ENCODE measurements at places on chromosomes 5 and 9.

DNA sequence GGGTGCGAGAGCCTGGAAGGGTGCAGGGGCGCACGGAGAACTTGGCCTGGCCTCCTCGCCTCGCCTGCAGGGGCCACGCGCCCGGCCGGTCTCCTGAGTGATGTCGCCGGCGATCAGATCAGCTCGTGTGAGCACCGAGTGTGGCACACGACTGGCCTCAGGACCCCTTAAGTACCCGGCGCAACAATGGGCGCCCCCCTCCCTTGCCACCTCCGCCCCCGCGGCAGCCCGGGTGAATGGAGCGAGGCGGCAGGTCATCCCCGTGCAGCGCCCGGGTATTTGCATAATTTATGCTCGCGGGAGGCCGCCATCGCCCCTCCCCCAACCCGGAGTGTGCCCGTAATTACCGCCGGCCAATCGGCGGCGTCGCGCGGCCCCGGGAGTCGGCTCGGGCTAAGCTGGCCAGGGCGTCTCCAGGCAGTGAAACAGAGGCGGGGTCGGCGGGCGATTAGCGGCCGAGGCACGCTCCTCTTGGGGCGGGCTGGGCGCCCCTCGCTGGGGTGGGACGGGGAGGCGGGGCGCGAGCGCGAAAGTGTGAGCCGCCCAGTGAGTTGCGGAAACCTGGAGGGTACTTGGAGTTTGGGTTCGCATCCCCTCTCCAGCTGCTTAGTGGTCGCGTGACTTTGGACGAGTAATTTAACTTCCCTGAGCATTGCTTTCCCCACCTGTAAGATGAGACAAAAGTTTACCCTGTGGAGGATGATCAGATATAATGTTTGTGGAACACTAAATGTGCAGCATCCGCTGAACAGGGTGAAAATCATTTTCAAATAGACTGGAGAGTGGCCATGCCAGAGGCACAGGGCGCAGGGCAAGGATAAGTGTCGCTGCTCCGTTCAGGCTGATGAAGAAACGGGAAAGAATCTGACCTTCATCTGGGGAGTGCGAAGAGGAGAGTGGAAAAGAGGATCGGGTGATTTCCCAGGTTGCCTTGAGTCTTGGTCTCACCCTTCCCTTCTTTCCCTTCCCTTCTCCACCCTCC lies at the start of gene NEUROG1:
Gene NEUROG1 (minus strand): TSS at position 145 of the 982 bp plus-strand sequence. CDS start 274 bp downstream, outside the sequence.
- DNase-seq = no peak

- DNase-seq = no peak
These were observed 141.1 kb downstream of the ESM1 start for GRCh38 chr5:54844266-54844665.

DNA sequence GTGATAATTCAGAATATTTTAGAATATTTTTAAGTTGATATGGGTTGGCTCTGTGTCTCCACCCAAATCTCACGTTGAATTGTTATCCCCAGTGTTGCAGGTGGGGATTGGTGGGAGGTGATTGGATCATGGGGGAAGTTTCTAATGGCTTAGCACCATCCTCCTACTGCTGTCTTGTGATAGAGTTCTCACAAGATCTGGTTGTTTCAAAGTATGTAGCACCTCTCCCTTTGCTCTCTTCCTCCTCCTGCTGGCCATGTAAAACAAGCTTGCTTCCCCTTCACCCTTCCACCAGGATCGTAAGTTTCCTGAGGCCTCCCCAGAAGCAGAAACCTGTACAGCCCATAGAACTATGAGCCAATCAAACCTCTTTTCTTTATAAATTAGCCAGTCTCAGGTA lies 214.6 kb upstream of the C9orf72 start:
- no peak for DNase-seq

- no peak for DNase-seq
These were observed 188.8 kb downstream of the MEF2C start for GRCh38 chr5:88694023-88694679.

- DNase-seq = no peak
These were observed 27.3 kb downstream of the LHFPL2 start for GRCh38 chr5:78621291-78621738.

DNA sequence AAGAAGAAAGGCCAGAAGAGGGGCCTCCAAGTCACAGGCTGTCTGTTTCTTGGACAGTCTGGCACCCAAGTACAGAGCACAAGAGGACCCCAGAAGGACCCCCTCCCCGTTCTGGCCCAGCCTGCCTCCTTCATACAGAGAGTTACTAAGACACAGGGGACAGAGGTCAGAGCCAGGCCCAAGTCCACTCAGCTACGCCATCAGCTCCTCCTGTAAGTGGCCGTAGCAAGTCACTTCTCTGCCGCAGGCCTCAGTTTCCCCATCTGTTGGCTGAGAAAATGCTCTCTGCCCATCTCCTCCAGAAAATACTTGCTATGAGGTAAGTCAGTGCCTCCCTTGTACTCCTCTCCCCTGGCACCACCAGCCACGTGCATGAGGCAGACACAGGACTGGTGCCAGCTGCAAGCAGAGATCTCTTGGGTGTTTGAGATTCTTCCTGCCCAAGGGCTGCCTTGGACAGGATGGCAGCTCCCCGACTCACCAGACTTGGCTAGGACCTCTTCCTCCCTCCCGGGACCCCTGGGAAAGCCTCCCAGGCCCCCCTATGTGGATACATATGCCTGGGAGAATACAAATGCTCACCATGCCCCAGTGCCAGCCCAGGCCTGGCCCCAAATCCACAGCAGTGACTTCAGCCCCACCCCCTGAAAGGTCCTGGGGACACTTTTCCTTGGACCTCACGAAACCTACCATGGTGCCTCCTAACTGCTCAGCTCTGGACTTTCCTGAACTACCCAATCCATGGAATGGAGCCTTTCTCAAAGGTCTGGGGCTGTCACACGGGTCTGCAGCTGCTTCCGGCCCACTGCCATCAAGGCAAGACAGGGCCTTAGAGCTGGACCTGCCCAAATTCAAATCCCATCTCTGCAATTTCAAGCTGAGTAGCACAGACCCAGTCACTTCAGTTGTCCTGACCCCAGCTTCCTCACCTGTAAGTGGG lies 5.1 kb downstream of the EEIG1 start:
- DNase-seq = no peak

DNA sequence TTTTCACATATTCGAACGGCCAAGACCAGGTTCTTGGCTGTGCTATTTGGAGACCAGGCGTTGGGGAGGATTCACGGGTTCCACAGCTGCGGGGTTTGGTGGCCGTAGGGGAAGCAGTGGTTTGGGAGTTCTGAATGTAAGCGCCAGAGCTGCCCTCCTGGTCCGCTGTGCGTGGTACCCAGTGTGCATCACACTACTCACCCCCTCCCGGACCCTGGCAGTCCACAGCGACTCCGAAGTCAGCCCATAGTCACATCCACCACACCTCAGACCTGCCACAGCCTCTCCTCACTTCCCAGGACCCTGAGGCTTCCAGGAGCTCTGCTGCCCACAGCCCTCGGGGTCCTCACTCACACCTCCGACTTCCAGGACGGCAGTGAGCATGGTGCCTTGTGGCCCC lies 26.8 kb downstream of the AMBP start:
- no peak for DNase-seq

DNA sequence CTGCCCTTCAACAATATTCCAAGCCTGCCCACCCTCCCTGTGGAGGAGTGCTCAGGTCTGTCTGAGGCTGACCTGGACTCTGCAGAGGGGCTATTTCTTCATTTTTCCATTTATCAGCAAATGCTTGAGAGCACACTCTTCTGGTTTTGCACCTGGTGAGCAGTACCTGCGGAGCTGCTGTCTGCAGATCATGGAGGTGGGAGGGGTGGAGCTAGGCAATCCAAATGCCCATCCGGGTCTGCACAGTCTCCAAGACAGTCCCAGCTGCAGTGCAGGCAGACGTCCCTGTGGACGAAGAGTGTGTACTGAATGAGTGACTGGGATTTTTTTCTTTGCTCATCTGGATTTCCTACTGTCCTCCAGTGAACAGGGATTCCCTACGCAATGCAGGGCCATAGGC lies 239.8 kb downstream of the IRX2 start:
- DNase-seq = no peak

DNA sequence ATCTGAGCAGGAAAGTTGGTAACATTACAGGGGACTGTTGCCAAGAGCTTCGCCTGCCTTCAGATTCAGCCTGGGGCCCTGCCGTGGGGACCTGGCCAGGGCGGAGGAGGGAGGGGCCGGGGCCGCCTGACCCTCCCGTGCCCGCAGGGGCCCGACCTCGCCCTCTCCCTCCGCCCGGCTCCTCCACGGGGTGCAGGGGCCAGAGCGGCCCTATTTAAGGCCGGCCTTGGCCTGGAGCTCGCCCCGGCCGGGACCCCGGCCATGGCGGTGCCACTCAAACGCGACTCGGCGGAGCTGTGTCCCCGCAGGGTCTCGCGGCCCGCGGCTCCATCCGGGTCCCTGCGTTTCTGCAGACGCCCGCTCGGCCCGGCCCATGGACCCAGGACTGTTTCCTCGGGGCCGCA lies 757 bp downstream of the TMEM250 start:
- DNase-seq = peak; percentile 50

DNA sequence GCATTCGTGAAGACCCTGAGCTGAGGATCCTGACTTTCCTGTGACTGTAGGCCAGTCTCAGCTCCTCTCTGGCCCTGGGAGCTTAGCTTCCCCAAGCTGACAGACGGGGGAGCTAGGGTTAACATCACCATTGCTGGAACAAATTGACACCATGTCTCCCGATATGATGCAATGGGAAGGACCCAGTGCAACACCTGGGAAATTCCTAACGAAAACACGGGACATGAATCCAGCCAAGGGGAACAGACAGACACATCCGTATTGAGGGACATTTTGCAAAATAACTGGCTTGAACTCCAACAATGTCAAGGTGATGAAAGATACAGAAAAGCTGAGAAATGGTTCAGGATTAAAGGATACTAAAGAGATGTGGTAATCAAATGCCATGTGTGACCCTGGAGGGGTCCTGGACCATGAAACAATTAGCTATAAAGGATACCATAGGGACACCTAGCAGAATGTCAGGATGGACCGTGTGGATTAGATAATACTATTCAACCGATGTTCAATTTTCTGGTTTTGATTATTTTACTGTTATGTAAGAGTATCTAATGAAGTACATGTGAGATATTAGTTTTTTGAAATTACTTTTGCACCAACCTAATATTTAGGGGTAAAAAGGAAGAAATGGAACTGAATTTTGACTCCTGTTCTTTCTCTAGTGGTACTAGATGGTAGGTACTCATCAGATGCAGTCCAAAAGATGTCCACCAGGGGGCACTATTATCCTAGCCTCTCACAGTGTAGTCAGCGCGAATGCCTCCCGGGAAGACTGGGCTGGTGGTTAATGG lies 52.7 kb downstream of the NDST1 start:
- DNase-seq = peak; percentile 97

- no peak for DNase-seq
These were observed 84.3 kb downstream of the ZNF462 start for GRCh38 chr9:106947106-106947900.

DNA sequence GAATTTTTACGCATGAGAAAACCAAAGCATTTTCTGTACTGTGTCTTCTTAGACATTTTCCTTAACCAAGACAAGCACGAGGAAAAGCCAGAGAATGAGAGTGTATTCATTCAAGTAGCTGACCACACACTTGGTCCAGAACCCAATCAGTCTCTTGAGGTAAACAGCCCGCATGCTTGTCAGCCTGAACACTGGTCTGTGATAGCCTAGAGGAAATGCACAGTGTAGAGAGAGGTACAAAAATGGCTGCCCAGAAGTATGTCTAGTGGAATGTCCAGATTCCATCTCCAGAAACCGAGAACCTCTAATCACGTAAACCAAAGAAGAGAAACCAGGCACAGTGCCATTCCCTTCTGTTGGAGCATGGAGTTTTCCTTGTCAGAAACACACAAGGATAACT lies 80.0 kb upstream of the SNX2 start:
- DNase-seq = no peak

DNA sequence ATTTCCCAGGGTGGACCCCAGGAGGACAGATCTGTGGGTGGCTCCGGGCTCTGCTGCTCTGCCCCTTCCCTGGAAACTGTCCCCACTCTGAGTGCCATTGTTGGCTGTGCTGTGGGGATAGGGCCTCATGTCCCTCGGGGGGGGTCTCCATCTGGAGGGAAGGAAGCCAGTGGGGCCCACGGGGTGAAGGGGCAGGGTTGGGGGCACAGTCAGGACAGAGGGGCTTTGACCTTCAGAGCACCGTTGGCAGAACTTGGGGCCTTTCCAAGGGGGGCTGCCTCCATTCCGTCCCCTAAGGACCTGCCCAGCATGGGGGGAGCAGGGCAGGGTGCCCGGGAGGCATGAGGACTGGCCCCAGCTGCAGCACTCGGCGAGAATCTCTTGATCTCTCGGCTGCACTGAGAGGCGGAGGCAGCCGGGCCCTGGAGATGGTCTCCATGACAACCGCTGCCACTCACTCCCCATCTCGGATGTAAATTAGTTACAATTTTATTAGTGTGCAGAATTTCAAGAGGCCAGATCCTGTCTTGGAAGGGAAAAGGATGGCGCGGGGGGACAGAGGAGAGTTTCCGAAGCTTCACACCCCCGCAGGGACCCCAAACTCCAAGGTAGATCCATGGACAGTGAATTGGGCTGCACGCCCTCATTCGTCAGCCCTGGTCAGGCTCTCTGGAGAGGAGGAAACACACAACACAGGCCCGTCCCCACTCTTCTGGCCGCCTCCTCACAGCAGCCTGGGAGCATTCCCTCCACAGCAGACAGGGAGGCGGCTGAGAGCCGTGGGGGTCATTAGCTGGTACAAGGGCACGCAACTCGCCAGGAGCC lies 216.2 kb upstream of the IER5L start:
- no peak for DNase-seq

- DNase-seq = no peak
These were observed 194.9 kb downstream of the ATP10B start for GRCh38 chr5:160657068-160657507.

GRCh38 chr5:77167695-77168121 lies 42.8 kb upstream of the PDE8B start:
- no peak for DNase-seq

- DNase-seq = no peak
These were observed 43.2 kb downstream of the MRRF start for GRCh38 chr9:122307925-122308324.

DNA sequence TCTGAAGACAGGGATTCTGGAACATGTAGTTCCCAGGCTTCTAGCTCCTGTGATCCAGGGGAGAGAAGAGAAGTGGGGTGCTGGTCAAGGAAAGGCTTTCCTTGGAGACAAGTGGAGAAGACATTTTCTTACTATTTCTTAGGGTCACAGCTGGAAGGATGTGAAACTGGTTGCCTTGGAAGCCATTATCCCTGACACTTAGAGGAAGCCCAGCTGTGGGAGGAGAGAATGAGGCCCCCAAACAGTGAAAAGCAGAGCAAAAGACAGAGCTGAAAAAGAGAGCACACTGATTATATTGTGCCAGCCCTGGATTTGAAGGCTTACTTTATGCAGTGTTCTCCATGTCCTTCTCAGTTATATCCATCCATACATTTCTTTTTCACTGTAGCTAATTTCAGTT lies 17.5 kb upstream of the SHB start:
- DNase-seq = no peak

All from HT-29 (cell line).